ENCODE measurements at places on chromosomes 16 and 17. TPM values are rescaled to one million over a fixed set of nuclear protein-coding genes. Genes with fewer than 3 reads are reported as not detected.

The RUNDC1 gene
- 51.6 TPM for total RNA-seq

The KRTAP9-2 gene
- not detected for total RNA-seq

The TCAP gene
- total RNA-seq = 0.92 TPM

The TSPAN10 gene
- total RNA-seq = not detected

The CASKIN1 gene
- not detected for total RNA-seq

The ZFP3 gene
- total RNA-seq = 15.2 TPM

The DNAI2 gene
- total RNA-seq = not detected

The MARF1 gene
- 65.3 TPM for total RNA-seq

GRCh38 chr17:21186399-21187187 is 27.4 kb downstream of the TMEM11 start:
- no peak for DNase-seq

DNA sequence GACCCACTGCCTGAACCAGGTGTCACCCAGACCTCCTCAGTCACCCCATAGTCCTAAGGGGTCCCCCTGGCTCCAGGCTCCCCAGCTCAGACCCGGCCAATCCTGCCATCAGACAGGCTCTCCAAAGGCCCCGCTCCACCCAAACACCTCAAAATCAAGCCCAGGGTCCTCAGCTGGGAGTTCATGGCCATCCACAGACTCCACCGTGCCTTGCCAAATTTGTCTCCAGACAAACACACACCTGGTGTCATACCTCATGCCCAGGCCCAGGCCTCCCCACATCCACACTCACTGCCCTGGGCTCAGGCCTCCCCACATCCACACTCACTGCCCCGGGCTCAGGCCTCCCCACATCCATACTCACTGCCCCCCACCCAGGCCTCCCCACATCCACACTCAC is 12.5 kb downstream of the RPH3AL start:
- DNase-seq = no peak

DNA sequence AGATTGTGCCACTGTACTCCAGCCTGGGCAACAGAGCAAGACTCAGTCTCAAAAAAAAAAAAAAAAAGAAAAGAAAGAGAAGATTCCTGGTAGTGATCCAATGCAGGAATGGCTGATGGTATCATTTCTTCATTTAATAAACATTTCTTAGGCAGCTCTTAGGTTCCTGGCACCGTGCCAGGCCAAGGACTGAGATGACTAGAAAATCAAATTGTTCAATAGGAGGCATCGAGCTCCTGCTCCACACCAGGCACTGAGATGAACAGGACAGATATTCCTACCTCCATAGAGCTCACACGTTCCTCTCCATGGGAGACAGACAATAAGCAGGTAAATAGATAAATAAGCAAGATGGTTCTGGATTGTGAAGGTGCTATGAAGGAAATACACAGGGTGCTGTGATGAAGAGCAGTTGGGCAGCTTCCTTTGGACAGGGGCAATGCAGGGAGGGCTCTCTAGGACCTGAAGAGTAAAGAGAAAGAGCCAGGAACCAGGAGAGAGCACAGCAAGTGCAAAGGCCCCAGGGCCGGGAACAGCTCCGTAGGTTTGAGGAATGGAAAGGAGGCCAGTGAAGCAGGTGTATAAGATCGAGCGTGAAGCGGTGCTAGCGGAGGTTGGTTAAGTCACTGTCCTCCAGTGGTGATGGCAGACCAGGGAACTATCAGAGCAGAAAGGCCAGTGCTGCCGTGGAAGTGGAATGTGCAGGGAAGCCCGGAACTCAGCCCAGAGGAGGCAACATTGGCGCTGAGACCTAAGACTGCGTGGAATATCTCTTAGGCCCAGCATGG is 26.5 kb upstream of the CRHR1 start:
- no peak for DNase-seq

- DNase-seq = peak; percentile 81
Measured at GRCh38 chr17:48954300-48954755, 9.7 kb upstream of the SNF8 start.

- DNase-seq = peak; percentile 17
Measured at GRCh38 chr17:78114831-78115723, 13.5 kb downstream of the TMC6 start.

GRCh38 chr17:6574687-6575595 is 18.6 kb upstream of the PITPNM3 start:
- DNase-seq = peak; percentile 33

DNA sequence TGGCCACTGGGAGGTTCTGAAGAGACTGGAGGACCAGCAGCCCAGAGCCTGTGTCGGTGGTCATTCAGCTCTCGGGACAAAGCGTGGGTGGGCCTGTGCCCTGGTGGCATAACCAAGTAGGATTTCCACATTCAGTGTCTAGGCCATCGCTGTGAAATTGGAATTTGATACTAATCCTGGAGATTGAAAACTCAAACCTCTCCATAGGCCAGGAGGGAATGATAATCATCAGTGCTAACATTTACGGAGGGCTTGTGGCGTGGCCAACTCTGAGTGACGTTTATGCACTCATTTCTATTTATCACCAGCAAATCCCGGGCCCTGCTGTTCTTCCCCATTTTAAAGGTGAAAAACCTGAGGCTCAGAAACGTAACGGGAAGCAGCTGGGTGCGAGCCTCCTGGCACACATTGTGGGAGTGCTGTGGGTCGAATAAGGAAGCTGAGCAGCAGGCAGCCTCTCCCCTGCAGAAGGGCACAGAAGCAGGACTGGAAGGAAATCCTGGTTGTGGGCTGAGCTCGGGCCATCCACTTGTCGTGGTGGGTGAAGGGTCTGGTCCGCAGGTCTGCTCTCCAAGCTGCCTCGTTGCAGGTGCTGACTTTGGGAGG is 33.1 kb downstream of the RAI1 start:
- no peak for DNase-seq

GRCh38 chr16:78092758-78093157 is 6.7 kb upstream of the WWOX start:
- no peak for DNase-seq

- no peak for DNase-seq
Measured at GRCh38 chr17:60395508-60396065, 3.7 kb upstream of the USP32 start.

DNA sequence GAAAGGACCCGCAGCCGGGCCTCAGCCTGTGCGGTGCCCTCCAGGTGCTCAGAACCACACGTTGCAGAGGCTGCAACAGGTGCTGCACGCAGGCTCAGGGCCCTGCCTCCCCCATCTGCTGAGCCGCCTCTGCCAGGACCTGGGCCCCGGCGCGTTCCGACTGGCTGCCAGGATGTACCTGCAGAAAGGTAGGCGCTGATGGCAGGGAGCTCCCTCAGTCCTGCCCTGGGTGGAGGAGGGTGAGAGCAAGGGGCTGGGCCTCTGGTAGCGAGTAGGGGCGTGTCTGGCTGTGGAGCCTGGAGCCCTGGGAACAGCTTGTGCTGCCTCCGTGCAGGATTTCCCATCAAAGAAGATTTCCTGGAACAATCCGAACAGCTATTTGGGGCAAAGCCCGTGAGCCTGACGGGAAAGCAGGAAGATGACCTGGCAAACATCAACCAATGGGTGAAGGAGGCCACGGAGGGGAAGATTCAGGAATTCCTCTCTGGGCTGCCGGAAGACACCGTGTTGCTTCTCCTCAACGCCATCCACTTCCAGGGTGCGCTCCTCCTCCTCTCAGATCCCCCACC is 4.4 kb downstream of the SERPINF2 start:
- DNase-seq = peak; percentile 76

GRCh38 chr16:85860413-85861094 is 38.4 kb upstream of the IRF8 start:
- DNase-seq = no peak

- DNase-seq = no peak
Measured at GRCh38 chr16:87380881-87381280, 2.7 kb downstream of the FBXO31 start.

DNA sequence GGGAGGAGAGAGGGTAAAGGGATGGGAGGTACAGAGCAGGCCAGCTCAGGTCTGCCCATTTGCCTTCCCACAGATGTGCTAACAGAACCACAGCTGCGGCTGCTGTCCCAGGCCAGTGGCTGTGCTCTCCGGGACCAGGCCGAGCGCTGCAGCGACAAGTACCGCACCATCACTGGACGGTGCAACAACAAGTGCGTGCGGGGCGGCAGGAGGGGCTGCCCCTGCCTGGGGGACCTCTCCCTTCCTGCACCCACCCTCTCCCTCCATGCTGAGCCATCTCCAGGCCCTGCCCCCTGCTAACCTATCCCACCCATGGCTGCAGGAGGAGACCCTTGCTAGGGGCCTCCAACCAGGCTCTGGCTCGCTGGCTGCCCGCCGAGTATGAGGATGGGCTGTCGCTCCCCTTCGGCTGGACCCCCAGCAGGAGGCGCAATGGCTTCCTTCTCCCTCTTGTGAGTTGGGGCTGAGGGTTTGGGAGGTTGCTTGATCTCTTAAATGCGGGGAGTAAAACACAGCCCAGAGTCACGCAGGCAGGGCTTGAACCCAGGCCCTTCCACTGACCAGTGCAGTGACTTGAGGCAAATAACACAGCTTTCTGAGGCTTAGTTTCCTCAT is 1.2 kb downstream of the EPX start:
- DNase-seq = no peak

GRCh38 chr17:6135236-6135635 is 65.1 kb downstream of the WSCD1 start:
- DNase-seq = no peak

GRCh38 chr17:73765824-73766563 is 121.7 kb upstream of the SDK2 start:
- no peak for DNase-seq

DNA sequence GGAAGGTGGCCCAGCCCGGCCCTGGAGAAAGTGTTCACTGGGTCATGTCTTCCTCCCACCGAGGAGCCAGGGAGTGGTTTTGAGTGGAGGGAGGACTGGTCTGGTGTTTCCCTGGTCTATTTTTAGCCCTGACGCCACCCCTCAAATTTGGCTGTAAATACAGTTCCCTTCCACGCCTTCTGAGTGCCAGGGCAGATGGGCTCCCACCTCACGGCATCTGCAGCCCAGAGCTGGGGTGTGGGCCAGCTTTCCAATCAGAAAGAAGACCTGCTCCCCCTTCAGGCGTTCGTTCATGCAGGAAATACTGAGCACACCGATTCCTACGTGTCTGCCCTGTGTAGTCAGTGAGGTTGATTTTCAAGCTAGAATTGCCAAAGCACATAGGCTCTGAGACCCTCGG is 53.7 kb downstream of the SNX20 start:
- peak; percentile 35 for DNase-seq

DNA sequence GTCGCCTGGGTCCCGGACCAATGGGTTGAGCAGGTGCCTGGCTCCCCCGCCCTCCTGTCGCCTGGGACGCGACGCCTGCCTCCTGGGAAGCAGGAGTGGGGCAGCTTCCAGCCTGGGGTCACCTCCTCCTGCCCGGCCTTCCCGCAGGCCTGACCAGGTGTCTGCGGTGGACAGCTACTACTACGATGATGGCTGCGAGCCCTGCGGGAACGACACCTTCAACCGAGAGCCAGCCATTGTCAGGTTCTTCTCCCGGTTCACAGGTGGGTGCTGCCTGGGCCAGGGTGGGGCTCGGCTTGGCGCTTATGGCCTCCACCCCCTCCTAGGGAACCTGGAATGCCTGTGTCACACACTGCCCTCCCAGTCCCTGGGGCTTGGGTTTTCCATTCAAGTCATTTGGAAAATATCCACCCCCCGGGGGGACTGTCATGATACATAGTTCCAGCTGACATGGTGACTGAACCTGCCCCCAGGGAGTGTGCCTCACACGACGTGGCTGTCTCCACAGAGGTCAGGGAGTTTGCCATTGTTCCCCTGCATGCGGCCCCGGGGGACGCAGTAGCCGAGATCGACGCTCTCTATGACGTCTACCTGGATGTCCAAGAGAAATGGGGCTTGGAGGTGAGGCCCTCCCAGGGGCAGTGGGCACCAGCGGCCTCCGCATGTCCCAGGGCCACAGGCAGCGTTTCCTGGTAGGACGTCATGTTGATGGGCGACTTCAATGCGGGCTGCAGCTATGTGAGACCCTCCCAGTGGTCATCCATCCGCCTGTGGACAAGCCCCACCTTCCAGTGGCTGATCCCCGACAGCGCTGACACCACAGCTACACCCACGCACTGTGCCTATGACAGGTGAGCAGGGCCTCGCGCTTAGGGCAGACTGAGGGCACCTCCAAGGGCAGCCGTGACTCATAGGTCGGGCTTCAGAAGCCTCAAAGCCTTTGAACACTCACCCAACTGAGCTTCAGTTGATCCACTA is 2.3 kb downstream of the DNASE1 start:
- no peak for DNase-seq

GRCh38 chr17:3977387-3977786 is 13.2 kb upstream of the ATP2A3 start:
- DNase-seq = no peak

DNA sequence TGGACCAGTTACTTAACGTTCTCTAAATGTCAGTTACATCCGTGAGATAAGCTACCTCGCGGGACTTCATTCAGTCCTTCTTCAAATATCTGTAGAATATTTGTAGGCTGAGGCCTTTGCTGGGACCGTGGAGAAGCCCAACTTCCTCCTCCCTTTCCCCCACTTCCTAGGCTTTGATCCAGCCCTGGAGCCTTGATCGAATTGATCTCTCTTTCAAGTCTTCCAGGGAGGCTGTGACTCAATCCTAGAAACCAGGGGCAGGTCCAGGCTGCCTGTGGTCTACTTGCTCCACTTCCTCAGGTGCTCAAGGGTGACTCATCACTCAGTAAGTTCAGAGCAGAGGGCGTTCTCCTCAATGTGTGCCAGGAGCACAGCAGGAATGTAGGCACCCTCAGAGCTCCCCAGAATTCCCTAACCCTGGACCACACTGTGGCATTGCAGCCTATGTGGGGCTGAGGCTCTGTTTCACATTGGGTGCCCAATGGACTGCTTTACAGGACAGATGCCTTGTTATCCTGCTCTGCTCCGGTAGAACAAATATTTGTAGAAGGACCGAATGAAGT is 11.2 kb upstream of the CEP20 start:
- peak; percentile 83 for DNase-seq

- no peak for DNase-seq
Measured at GRCh38 chr17:17603178-17603894, 11.8 kb upstream of the PEMT start.

DNA sequence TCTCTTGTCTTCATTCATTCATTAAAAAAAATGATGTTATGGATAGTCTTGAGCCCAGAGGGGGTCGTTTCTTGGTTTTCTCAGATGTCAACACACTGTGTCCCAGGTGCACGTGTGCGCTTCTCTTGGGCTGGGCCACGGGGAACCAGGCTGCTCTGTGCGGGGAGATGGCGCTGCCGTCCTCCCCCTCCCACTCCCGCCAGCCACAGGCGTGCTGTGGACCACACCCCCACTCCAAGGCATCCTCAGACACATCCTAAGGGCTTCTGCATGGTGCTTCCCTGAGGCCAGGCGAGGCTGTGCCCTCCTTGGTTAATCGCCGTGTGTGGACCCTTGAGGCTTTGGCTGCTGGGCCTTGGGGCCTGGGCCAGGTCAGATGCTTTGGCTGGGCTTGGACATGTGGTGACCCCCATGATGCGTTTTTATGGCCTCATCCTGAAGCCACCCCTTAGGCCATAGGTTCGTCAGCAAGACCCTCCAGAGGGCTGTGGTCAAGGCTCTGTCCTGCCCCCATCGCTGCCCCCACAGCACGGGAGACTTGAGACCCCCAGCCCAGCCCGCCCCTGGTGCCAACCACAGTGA is 245.7 kb upstream of the CIBAR2 start:
- DNase-seq = no peak

DNA sequence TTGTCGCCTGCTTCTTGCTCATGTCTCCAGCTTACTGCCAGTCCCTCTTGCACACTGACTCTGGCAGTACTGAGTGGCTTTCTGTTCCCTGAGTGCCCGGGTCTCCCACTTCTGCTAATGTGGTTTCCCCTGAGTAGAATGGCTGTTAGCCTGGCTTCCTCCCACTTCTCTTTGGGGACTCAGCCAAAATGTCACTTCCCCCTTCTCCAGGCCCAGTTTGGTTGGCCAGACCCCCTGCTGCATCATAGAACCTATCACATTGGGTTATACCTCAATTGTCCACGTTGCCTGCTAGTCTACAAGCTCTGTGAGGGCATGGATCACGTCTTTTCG is 304.4 kb downstream of the HS3ST3B1 start:
- DNase-seq = no peak

Data from stomach (tissue), 19 donors.